ENCODE measurements at places on chromosomes 7 and 10.
A peak's percentile ranks its signal among the peaks of the same experiment; 100 is the strongest.

- peak; percentile 19 for DNase-seq
Measured at GRCh38 chr7:107969856-107970255, 33.1 kb downstream of the LAMB1 start.

DNA sequence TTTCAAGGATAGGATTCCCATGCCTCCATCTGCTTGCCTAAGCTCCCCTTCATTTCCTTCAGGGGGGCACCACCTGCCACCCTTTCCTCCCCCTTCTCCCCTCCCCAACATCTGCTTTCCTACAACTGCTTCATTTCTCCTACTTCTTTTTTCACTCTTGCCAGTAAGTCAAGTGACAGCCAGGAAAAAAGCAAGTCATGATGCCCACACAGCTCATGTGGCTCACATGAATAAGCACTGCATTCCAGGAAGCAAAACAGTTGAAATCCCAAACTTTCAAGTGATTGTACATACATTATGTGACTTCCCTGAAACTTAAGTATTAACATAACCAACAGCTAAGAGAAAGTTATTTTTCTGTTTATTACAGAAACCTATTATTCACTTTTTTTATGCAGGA is 78.6 kb downstream of the TNS3 start:
- no peak for DNase-seq

DNA sequence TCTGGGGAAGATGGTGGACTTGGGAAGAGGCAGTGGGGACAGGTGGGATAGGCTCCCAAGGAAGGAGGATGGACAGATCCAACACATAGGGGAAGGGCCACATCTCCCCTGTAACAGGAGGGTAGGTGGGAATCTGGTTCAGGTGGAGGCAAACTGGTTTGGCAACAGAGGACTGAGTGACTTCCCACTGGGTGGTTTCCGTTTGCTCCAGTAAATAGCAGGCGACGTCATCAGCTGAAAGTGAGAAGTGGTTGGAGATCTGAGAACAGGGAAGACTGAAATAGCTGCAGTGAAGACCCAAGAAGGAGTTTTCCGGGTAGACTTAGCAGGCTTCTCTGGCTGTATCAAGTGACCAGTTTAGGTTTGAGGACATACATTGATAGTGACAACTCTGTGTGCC is 504.4 kb downstream of the GALNT17 start:
- DNase-seq, result peak; percentile 9

GRCh38 chr7:95126053-95126709 is 198.2 kb downstream of the PON1 start:
- no peak for DNase-seq

DNA sequence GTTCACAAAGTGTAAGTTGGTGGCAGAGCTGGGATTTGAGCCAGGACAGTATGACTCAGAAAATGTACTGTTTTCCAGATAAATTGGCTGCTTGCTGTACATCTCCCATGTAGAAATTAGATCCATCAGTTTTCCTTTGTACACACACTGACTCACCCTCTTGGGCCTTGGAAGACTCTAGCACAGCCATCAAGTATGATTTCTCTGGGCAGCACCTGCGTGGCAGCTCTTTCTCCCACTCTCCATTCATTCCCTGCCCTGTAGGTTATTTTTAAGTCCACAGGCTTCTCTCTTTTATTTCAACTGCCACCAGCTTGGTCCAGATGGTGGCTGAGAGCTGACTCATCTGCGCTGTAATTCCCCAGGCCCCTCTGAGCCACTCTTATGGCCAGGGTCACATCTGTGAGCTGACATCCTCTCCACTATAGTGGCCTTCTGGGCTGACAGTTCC is 28.3 kb upstream of the SDK1 start:
- no peak for DNase-seq

- no peak for DNase-seq
Measured at GRCh38 chr7:132354527-132354926, 221.7 kb downstream of the PLXNA4 start.

Data from NCI-H2029 treated with DMSO at 0.1 percent for 48 hours (cell line).